Left colon (tissue), 2 donors: ENCODE measurements at places on chromosomes 6 and 20. TPM values are rescaled to one million over a fixed set of nuclear protein-coding genes. Genes with fewer than 3 reads are reported as not detected.

- peak; percentile 55 for DNase-seq
Measured at GRCh38 chr6:11975353-11975977, 36.6 kb upstream of the HIVEP1 start.

Gene HEY2
- total RNA-seq, result 1.3 TPM

DNA sequence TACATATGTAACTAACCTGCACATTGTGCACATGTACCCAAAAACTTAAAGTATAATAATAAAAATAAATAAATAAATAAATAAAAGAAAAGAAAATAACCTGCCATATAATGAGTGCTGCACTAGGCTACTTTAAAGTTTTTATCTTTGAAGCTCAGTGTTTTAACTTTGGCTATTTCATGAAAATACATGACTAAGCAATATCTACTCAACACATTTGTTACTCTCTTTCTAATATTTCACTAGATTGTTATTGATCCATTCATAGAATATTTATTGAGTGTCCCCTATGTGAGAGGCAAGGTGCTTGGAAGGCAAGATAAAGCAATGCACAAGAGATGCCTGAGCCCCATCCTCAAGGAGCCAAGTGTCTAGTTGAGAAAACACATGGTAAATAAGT lies 221.7 kb downstream of the SLC35F1 start:
- no peak for DNase-seq

DNA sequence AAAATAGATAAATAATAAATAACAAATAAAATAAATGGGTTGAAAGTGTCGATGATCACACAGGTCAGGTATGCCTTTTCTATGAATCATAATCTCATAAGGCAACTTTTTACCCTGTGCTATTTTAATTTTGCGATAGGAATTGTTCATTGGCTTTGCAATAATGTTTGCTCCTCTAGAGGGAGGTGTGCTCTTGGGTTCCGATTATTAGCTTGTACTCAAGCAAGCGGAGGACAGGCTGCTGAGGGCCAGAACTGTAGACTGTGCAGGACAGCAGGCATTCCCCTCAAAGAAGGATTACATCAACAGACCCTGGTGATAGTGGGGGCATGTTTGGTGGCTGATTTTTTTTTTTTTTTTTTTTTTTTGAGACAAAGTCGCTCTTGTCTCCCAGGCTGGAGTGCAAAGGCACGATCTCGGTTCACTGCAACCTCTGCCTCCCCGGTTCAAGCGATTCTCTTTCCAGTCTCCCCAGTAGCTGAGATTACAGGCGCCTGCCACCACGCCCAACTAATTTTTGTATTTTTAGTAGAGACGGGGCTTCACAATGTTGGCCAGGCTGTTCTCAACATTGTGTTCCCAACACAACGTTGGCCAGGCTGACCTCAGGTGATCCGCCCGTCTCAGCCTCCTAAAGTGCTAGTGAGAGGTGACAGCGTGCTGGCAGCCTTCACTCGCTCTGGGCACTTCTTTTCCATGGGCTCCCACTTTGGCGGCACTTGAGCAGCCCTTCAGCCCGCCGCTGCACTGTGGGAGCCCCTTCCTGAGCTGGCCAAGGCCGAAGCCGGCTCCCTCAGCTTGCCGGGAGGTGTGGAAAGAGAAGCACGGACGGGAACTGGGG lies 35.6 kb downstream of the RIOK1 start:
- peak; percentile 39 for DNase-seq
